ENCODE measurements at places on chromosomes 5 and 9.

DNA sequence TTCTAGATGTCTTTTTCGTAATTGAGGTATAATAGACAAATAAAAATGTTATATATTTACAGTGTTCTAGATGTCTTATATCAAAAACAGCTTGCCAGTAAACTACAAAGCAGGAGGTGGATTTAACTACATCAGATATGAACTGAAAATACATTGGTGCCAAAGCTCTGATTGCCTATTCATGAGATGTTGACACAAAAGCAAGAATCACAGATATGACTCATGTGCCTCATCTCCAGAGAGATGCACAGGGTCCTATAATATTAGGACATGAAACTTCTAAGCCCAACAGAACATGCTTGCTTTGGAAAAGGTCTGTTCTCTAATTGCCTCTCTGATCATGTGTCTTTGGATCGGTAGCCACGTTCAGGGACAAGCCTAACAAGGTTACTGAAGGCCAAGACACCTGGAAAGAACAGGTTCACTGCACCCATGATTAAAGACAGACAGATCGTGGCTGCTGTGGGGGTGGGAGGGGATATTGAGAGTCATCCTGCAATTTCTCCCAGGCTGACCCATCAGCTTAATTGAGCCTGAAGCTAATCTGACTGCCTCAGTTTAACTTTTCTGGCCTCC is 16.8 kb downstream of the ABCA1 start:
- DNase-seq = no peak

- DNase-seq = no peak
These were observed 24.2 kb upstream of the ADAMTS2 start for GRCh38 chr5:179369530-179369884.

DNA sequence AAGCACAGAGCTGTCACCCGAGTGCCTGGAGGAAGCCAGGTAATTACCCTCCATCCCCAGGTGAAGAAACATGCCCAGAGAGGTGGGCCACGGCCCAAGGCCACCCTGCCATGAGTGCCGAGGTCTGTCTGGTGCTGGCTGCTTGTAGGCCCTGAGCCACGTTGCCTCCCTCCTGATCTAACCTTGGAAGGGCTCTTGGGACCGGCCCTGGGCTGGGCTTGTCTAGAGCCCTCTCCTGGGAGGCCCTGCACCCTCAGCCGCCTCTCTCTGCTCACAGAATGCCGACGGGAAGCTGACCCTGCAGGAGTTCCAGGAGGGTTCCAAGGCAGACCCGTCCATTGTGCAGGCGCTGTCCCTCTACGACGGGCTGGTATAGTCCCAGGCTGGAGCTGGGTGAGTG is 39.4 kb upstream of the HMCN2 start:
- no peak for DNase-seq

DNA sequence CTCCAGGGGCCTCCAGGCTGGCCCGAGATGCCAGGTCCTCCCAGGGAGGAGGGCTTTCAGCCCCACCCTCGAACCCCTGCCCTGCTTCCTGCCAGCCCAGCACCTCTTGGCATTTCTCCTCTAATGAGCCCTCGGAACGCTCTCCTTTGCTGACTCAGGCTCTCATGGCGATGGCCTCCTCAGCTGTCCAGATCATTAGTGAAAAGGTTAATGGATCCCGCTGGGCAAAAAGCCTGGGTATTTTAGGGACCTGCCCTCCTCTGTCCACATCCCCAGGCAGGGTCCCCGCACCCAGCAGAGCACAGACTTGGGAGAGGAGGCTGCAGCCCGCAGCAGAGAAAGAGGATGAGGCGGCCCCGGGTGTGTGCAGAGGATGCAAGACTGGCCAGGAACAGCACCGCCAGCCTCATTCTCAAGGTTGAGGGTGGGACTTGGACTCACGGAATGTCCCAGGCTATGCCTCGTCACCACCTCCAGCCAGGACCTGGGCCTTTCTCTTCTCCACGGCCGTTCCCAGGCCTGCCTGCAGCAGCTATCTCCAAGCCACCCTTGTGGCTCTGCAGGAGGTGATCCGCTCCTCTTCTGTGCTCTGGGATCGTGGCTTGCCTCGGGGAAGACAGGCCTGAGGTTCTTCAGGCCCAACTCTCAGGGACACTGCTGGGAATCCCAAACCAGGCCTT is 23.0 kb upstream of the ADAMTS2 start:
- DNase-seq = no peak

GRCh38 chr5:151497391-151498002 is 50.1 kb downstream of the SLC36A1 start:
- no peak for DNase-seq

DNA sequence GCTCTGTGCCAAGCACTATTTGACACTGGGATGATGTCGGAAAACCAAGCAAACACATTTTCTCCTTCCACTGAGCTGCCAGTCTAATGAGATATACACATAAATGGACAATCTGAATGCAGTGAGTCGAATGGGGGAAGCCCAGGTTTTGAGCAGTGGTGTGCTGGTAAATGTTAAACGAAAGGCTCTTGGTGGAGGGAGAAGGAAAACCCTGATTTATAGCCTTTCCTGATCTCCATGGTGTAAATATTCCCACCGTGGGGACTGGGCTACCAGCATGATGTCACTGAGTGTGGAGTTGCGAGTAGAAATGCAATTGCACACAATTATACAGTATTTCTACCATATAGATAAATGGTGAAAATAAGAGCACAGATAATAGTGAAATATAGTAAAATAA is 5.0 kb upstream of the GSN start:
- DNase-seq = no peak

DNA sequence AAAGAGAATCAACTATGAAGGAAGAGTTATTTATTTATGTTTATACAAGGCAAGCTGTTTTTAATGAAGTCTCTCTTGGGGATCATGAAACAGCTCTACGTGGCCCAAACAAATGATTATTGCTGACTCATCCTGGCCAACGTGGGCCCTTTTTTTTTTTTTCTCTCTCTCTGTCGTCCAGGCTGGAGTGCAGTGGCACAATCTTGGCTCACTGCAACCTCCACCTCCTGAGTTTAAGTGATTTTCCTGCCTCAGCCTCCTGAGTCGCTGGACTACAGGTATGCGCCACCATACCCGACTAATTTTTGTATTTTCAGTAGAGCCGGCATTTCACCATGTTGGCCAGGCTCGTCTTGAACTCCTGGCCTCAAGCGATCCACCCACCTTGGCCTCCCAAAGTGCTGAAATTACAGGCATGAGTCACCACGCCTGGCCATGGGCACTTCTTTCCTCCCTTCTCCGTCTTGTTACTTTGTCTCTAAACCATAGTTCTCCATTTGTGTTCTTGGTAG is 98.3 kb downstream of the BASP1 start:
- DNase-seq = peak; percentile 92

DNA sequence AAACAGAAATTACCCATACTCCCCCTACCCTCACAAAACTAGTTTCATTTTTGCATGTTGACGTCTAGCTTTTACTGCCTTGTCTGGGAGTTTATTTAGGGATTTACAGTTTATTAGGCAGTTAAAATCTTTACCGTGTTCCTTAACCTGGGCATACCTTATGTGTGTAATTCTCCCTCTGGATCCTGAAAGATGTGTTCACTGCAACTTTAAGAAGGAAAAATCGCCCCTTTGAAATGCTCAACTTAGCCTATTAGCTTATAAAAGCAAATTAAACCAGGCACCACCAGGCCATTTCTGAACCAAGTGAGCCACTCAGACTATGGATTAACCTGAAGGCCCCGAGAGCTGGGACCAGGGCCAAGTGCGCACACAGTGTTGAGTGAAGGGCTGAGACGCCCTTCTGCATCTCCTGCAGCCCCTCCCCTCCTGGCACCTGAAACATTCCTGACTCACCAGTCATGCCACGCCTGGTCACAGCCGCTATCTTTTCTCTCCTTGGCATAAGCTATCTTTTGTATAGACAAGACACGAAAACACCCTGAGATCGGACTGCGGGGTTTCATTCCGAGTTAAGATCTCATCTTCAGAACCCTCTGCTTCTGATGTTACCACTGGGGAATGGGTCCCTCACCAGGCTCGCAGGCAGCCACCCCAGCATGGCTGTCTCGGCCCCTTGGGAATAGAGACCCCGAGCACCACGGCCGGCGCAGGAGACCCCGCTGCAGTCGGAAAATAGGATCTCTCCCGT is 111.9 kb downstream of the ROR2 start:
- peak; percentile 88 for DNase-seq

DNA sequence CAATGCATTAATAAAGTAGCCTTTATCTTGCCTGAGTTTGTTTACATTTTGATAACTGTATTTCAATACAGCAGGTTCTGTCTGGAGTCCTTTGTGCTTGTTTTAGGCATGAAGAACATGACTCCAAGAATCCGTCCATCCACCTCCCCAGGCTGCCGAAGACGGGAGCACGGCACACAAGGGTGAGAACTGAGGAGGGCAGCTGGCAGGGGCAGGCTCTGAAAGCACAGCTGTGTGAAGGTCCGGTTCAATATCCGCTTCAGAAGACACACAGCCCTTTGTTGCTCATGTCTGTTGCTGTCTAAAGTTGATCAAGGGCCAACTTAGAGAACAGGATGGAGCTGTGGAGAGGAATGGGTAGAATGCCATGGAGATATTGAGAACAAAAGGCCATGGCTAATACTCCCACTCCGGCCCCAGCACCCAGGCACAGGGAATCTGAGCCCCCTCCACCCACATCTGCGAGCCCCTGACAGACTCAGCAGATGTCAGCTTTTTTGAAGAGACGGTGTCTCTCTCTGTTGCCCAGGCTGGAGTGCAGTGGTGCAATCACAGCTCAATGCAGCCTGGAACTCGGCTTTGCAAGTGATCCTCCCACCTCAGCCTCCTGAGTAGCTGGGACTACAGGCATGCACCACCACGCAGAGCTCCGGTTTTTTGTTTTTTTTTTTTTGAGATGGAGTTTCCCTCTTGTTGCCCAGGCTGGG is 58.5 kb upstream of the GNE start:
- DNase-seq = no peak

DNA sequence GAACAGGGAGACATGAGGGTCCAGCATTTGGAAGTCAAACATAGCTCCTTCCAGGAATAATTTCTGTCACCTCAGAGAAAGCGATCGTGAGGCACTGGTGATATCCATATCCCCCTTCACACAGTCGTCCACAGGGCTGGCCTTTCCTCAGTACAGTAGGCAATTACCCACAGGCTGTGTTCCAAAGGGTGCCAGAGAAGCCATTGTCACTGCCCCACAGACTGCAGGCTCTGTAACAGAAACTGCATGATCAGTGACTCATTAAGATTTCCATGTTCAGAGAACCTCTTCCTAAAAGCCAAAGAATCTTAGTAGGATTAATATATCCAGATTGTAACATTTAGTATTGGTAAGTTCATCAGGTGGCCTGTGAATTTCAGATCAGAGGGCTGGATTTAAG is 127.6 kb downstream of the RPS23 start:
- no peak for DNase-seq

DNA sequence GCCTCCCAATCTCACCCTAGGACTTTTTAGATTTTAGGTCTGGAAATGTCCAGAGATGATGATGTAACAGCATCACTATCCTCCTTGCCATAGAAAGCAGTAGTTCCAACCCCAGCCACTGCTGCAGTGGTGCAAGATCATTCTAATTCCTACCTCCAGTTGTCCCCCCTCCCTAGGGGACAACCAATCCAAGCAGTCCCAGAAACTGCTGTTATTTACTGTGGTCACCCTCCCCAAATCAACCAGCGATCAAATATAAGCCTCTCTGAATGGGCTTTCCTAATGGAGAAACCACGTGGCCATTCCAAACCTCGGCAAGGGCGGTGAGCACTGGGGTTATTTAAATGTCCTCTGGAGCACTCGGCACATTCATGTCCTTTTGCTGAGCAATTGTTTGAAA is 159.8 kb downstream of the SLF1 start:
- no peak for DNase-seq

- DNase-seq = no peak
These were observed 4.6 kb upstream of the SLC6A7 start for GRCh38 chr5:150184990-150185912.

DNA sequence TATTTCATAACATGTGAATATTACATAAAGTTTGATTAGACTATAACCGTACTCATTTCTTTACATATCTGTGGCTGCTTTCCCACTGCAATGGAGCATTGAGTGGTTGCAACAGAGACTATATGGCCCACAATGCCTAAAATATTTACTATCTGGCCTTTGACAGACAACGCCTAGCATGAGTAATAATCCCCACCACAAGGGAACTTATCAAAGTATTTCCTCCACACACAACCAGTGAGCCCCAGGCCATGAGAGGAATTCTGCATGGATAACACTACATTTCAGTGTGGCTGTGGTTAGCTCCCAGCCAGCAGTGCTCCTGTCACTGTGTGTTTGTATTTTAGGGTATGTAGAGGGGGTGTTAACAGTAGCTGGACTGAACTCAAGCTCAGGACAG is 54.8 kb downstream of the FAM81B start:
- peak; percentile 74 for DNase-seq

GRCh38 chr5:159316519-159317383 is 13.5 kb downstream of the IL12B start:
- peak; percentile 74 for DNase-seq

DNA sequence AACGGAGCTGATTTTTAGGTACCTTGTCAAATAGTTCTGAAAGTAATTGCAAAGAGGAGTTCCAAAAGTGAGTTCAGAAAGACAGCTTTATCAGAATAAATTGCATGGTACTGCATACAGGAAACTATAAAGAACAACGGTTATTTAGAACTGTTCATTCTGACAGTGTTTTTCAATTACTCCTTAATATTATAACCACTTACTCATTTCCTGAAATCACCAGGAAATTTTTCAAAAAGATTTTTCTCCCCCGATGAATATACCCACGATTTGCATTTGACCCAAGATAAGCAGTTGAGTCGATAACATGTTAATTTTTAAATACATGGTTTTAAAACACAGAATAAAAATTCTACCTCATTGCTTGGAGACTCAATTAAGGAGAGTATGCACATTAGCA is 9.4 kb downstream of the DOCK8 start:
- DNase-seq = no peak

DNA sequence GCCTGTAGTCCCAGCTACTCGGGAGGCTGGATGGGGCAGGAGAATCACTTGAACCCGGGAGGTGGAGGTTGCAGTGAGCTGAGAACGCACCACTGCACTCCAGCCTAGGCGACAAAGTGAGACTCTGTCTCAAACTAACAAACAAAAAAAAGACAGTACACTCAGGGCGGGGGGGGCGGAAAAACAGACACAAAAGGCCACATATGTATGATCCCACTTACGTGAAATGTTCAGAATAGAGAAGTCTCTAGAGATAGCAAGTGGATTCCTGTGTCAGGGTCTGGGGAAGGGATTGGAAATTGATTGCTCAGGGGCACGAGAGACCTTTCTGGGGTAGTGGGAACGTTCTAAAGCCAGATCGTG is 9.0 kb upstream of the LCN1 start:
- DNase-seq = no peak
